Activated CD4-positive, alpha-beta T cell treated with anti-CD3 and anti-CD28 coated beads, Interleukin-2, amount 10 ng/mL, durations not matched to agents 24 days and 14 days (primary cell): ENCODE measurements at places on chromosomes 13 and 19.
A peak's percentile ranks its signal among the peaks of the same experiment; 100 is the strongest.

GRCh38 chr19:36963280-36963679, 47.1 kb downstream of the ZNF568 start:
- no peak for DNase-seq

DNA sequence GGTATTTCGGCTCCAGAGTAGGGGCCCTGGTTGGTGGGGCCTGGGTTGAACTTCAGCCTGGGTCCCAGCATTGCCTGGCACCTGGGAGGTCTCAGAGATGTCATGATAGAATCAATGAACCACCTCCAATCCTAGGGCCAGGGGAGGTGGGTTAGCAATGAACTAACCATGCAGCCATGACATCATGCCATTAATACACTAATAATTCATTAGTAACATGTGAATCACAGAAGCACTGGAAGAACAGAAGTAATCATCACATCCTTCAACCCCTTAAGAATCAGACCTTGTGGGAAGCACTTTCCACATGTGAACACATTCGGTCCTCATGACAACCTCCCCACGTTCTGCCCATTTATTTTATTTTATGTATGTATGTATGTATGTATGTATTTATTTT, 6.9 kb downstream of the NOSIP start:
- no peak for DNase-seq

DNA sequence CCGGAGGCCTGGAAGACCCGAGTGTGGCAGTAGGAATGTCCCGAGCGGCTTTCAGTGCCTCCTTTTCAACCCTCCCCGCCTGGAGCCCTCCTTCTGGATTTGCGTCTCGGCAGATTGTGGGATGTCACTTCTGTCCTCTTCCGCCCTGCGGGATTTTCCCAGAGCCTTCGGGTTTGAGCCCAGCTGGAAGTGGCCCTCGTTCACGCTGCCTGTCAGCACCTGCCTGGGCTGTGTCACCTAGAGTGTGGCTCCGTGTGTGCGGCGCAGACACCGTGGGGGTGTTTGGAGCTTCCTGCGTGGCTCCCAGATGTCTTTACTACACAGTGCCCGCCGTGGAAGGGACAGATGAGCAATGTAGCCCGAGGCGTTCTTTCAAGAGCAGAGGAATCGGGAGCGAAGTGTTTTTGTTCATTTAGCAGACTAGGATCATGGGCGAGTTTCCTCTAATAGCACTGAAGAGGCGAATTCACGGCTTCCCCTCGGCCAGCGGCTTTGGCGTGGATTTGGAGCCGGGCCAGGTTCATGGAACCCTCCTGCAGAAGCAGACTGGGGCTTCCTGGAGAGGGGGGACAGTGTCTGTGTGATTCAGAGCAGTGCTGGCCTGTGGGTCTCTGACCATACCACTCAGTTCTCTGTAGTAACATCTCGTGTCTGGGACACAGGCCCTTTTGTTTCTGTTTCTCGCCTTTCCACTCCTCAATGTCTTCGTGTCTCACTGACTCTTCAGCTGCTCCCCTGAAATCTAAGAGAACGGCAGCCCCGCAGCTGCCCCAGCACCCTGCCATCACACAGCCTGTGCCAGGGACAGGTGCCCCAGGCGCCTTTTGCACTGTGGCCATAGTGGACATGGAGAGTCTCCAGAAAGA, 68.0 kb downstream of the KDM4B start:
- DNase-seq = no peak

DNA sequence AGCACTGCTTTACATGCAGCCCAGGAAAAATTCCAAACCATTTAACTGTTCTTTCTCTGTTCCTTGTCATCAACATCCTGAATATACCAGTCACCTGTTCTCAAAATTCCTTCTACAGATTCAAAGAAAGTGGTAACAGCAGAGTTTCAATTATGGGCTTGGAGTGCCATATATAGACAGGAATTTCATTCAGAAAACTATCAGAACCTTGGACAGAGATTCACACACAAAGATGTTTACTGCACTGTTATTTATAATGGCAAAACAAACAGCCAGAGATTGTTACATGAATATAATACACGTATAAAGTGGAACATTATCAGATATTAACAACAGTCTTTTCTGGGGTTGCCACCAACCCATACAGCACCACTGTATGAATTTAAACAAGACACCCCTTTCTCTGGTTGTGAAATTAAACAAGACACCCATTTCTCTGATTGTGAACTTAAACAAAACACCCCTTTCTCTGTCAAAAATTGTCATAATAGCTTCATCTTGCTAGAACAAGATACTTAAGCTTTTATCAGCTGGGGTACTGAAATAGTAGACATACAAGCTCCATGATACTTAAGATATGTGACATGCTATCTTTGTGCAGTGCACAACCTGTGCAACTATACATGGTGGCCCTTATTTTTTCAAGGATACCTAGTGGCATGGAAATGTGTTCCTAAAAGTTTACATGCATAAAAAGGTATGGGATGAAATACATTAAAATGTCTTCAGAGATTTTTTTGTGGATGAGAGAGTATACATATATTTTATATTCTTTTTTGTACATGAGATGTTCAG, 12.6 kb downstream of the CACNA1A start:
- DNase-seq = no peak

- DNase-seq = no peak
Observed at GRCh38 chr13:67776151-67776550, 546.0 kb upstream of the PCDH9 start.

DNA sequence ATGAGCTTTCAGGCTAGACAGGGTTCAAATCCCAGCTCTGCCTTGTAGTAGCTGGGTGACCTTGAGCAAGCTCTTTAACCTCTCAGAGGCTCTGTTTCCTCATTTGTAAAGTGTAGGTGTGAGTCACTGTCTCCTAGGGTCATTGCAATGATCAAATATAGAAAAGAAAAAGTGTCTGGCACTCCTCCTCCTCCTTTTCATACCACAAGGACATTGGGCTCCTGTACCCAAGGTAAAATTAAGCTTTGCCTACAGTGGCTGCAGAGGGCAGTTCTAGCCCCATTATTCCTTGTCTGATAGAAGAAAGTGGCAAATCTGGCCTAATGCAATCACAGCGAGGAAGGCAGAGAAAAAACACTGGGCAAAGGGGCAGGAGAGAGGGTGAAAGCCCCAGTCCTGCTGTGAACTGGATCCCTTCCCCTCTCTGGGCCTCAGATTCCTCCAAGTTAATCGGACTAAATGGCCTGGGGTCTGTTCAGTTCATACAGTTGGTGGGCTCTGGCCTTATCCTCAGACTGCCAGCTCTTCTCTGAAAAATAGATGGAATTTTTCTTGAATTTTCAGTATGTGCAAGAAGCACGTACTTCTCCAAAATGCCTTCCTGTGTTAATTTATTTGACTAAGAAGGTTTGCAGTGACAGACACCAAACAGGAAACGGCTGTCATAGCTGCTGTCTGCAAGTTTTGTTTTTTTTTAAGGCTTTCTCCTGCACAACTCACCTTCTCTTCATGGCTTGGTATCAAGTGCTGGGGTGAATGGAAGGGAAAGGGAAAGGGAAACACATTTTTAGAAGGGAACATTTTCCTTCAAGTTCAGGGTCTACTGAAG, 35.3 kb downstream of the RGCC start:
- peak; percentile 79 for DNase-seq

GRCh38 chr19:55285229-55285890, 1.6 kb downstream of the BRSK1 start:
- DNase-seq = no peak

GRCh38 chr19:33781996-33782395, 14.7 kb upstream of the KCTD15 start:
- DNase-seq = no peak

- DNase-seq = no peak
Observed at GRCh38 chr19:18273561-18274218, 562 bp downstream of the IQCN start.

DNA sequence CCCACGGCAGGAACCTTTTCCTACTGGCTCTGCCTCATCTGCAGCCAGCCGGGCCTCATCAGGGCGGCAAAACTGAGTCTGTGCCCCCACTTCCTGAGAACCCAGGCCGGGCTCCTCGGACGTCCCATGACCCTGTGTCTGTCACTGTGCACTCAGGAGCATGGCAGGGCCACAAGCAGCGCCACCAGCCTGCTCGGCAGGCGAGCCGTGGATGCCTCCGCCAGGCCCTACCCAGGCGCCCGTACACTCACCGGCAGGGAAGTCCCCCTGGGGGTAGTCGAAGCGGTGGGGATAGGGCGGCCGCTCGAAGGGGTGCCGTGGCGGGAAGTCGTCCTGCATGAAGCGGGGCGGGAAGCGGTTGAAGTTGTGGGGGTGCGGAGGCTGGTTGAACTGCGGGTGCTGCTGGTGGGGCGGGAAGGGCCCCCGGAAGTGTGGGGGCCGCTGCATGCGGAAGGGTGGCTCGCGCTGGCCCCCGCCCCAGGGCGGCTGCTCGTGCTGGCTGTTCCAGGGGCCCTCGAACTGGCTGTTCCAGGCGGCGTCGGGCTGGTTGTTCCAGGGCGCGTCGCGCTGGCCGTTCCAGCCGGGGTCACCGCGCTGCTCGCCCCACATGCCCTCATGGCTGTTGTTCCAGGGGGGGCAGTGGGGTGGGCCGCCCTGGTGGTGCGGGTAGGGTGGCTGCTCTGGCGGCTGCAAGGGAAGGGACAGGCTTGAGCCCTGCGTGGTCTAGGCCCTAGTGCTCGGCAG, 17.1 kb downstream of the CHERP start:
- DNase-seq = no peak

GRCh38 chr13:34019870-34020269, 201.9 kb downstream of the RFC3 start:
- DNase-seq = no peak

DNA sequence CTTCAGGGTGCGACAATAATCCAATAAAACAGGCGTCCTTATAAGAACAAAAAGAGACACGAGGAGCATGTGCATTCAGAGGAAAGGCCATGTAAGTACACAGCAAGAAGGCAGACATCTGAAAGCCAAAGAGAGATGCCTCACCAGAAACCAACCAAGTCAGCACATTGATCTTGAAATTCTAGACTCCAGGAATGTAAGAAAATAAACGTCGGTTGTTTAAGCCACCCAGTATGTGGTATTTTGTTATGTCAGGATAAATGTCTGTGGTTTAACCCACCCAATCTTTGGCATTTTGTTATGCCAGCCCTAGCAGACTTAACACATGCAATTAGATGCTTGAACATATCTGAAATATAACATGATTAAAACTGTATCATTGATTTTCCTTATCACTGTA, 452.0 kb downstream of the SLITRK6 start:
- DNase-seq = no peak

DNA sequence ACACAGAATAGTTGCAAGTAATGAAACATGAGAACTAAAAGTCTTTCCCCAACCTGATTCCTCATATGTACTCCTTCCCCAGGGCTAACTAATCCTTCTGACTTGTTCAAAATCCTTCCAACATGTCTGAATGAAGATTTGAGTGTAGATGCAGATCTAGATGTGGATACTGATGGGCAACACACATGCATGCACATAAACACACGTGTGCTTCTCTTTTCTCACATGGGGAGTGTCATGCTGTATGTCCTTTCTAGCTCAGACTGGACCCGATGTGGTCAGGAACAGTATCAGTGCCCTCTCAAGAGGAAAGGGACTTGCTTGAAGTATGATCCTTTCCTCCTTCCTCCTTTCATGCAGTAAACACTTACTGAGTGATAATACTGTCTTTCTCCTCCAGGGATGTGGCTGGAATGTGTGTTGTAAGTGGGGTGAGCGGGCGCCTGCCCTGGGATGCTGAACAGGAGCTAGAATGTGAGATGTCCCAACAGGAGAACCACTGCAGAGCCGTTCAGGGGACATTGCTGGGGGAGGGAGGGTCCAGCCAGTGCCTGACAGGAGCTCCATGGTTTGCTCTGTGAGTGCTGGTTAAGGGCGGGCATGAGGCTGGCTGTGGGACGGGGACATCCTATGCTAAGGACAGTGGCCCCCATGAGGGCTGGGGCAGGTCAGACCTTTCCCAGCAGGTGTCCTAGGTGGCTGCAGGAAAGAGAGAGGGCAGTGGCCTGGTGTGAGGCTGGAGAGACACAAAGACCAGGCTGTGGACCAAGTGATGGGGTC, 146.9 kb downstream of the TEX29 start:
- DNase-seq = no peak

DNA sequence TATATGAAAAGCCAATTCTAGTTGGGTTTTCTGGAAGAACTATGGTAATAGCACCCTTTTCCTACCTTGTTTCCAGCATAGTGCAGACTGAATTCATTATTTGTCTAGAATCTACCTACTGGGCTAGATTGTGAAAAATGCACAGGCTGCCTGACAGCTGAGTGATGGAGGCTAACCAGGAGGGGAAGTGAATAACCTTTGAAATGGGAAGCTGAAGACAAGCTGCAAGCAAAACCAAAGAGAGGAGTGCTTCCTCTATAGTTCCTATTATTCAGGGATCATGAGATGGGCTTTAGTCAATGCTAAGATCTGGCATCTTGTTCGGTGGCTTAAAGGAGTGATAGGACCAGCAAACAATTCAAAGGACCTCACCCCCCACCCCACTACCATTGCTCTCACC, 26.9 kb downstream of the MZT1 start:
- no peak for DNase-seq

- DNase-seq = peak; percentile 81
Observed at GRCh38 chr19:47110521-47111005, 3.0 kb downstream of the ZC3H4 start.

GRCh38 chr13:94178625-94179244, 300.7 kb downstream of the DCT start:
- DNase-seq = no peak

DNA sequence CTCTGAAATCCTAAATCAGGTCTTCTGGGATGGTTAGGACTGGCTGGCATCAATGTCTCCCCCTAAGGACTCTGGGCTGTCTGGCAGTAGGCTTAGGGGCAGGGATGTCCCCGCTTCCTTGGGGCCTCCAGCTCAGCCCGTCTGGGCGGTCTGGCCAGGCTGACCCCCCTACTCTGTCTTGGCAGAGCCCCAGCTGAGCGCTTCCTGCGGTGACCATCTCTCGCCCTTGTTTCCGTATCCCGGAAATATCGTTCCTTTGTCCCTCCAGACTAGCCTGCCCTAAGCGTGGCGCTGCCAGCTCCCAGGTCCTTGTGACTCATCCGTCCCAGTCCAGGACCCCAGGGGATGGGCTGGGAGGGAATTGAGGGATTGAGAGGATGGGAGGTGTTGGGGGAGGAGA, 11.3 kb downstream of the GTPBP3 start:
- no peak for DNase-seq

DNA sequence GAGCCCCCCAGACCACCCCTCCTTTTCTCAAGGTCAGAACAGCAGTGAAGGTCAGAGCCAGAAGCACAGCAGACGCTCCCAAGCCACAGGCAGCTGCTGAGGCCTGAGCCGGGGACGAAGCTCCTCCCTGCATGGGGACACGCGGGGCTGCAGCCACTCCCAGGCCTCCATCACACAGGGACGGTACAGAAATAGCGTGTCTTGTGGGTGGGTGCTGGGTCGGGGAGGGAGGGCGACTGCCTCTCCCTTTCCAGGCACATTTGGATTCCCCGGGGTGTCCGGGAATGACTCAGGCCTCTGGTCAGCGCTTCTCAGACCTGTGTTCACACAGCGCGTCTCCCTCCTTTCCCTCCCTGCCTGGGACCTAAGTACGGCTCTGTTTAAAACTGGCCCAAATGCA, 33.2 kb downstream of the RASA3 start:
- DNase-seq = no peak

DNA sequence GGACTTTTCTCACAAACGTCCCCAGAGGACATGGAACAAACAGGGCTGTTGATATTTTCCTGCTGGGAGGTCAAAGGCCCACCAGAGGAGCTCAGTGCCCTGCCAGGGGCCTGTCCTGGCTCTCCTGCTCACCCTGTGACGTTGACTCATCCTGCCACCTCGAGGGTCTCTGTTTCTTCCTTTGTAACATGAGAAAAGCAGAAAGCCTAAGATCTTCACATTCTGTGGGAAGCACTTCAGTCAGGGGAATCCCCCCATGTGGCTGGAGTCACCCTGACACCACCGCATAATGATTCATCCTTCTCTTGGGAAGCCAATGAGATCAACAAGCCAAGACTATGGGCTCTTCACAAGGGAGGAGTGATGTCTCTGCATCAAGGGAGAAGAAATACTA, 147.9 kb downstream of the KATNAL1 start:
- peak; percentile 79 for DNase-seq
